ENCODE measurements at places on chromosomes 7 and 10.

DNA sequence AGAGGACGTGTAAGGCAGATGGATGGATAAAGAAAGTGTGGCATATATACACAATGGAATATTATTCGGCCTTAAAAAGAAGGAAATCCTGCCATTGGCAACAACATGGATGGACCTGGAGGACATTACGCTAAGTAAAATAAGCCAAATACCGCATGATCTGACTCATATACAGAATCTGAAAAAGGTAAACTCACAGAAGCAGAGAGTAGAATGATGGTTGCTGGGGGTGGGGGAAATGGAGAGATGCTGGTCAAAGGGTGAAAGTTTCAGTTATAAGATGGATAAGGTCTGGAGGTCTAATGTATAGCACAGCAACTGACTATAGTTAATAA, 36.3 kb downstream of the AFAP1L2 start:
- no peak for DNase-seq

DNA sequence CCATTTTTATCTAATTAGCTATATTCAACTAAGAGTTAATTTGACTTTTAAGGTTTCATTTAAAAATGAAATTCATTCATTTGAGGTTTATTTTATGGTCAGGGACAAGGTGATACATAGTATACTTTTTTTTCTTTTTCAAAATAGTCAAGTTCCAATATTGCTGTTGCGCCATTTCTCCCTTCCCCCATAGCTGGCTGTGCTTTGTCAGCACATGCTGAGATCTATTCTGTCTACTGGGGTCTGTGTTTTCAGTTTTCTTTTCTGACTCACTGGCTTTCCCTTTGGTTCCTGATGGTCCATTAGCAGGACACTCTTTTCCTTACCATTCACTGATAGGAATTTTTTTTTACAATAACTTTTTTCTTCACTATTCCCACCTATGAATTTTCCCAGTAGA, 336.4 kb upstream of the TMEM229A start:
- no peak for DNase-seq

DNA sequence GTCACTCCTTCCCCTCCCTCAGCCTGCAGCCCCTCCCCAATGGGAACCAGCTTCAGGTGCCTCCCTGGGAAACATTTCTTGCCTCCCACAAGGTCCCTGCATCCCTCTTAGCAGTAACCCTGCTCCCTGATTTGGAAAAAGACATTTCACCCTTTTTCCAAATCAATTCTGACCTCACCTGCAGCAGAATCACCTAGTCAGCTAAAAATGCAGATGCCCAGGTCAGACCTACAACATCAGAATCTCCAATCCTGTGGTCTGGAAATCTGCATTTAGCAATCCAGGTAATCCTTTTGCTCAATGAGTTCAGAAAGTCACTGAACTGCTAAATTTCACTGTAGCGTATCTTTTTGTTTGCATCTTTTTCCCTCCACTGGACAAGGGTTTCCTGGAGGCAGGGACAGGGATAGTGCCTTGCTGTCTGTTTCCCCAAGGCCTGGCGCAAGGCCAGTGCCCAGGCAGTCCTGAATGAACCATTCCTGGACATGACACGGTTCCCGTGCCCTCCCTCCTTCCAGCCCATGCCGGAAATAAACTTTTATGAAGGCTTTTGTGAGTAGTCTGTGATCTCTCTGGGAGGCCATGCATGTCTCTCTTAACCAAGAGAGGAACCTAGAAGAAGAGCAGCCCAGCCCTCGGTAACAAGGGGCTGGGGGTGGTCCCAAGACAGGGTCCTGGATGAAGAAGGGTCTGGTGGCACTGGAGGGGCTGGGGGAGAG, 44.0 kb downstream of the COL13A1 start:
- no peak for DNase-seq

DNA sequence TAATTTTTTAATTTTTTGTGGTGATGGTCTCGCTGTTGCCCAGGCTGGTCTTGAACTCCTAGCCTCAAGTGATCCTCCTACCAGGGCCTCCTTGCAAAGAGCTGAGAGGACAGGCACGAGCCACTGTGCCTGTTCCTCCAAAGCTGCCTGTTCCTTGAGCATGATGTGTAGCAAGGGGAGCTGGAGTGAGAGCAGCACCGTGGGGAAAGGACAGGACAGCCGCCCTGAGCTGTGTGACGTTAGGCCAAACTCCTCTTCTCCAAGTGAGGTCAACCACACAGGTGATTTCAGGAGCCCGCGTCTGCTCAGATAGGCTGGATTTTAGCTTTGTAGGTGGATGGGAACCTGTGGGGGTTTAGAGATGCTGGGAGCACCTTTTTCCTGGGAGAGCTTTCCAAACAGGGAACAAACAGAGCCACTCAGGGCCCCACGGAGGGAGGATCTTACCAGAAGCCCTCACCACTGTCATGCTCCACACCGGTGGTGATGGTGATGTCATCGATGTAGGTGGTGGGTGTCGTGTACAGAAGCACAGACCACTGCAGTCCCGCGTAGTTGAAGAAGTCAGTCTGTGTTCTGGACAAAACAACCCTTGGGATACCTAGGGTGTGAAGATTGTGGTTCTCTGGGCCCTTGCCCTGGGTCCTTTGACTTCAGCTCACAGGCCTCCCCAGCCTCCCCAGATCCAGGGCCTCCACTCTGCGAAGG, 44.8 kb upstream of the ZNF479 start:
- DNase-seq, result no peak

DNA sequence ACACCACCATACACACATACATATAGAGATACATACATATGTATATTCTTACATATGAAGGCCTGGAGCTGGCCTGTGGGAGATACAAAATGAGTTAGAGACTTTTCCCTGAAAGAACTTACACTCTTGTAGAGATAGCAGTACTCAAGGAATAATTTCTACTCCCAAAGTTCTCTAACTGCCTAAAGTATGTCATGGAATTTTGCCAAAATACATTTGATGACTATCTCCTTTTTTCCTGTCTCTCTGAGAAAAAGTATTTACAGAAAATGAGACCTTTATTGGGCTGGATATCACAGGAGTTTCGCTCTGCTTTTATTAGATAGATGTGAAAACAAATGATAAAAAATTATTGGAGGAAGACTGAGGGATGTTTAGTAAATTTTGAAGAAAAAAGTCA, 220.1 kb downstream of the POU6F2 start:
- DNase-seq, result no peak

DNA sequence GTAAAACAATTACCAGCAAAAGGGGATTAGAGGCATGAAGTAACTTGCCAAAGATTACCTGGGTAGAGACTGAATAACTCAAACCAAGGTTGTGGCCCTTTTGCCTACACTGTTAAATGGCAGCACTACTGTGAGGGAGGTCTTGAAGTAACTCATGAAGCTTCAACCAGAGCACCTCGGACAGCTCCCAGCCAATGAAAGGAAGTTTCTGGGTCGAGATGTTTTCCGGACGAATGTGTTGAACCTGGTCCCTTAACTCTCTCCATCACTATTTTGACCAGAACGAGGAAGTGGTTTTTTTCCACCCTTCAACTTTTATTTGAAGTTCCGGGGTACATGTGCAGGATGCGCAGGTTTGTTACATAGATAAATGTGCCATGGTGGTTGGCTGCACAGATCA, 133.6 kb upstream of the PRKCQ start:
- DNase-seq, result no peak

DNA sequence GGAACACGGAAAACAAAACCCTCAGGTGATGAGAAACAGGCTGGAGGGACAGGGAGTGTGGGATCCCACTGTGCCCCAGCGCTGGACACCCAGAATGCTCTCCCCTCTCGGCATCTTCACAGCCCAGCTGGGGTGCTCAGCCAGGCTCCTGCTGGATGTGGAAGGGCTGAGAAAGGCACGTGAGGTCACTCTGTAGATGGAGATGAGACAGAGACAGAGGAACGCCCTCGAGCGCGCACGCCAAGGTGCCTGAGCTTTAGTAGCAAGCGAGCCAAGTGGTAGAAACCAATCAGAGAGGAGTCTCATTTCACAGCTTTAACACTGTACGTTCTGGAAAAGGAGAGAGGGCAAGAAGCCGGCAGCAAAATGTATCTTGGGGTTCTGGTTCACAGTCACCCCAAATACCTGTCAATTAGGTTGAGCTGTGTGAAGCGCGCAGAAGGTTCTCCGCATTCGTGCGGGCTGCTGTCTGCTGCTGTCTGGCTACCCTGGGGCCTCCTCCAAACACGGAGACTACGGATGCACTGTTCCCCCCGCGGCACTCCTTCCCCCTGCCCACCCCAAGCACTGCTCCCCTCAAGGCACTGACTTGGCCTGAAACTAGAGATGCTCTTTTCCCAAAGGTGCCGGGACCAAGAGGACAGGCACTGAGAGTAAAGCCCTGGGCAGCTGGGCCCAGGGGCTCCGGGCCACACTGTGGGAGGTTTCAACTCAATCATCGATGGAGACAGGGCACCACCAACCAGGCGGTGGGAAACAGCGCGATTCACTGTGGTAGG, 91.4 kb downstream of the ZRANB1 start:
- DNase-seq, result no peak

DNA sequence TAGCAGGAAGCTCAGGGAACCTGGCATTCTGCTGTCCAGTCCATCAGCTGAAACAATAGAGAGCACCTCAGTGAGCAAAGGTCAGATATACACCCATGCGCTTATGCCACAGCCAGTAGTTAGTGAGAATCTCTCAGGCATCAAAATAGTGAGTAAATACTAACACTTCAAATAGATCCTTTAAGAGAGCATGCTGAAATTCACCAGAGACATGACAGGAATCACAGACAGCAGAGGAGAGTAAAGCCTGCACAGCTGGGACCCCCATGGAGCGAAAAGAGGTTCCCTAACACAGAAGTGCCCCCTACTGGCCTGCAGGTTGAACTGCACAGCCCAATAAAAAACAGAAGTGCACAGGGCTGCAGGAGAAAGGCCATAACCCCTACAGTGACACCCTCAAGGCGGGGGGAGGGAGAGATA, 57.6 kb upstream of the ANTXRL start:
- no peak for DNase-seq

DNA sequence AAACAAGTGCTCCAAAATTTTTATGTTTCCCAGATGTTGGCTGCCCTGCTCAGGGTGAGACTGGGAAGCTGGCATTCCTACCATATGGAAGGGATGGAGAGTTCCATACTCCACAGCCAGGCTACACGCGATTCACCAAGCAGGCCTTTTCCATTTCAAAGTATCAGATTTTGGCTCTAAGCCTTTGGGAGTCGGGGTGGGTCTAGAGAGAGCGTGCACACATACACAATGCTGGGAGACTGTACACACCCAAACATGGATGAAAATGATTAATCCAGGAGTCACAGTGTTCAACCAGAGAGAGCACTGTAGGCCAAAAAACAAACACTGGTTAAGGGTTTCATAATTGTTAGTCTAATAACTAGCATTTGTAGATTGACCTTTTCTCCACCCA, 295.0 kb downstream of the BICC1 start:
- DNase-seq, result no peak

- no peak for DNase-seq
Observed at GRCh38 chr7:80932536-80932935, 13.7 kb upstream of the SEMA3C start.

- DNase-seq, result no peak
Observed at GRCh38 chr10:11698691-11699549, 43.3 kb upstream of the ECHDC3 start.

DNA sequence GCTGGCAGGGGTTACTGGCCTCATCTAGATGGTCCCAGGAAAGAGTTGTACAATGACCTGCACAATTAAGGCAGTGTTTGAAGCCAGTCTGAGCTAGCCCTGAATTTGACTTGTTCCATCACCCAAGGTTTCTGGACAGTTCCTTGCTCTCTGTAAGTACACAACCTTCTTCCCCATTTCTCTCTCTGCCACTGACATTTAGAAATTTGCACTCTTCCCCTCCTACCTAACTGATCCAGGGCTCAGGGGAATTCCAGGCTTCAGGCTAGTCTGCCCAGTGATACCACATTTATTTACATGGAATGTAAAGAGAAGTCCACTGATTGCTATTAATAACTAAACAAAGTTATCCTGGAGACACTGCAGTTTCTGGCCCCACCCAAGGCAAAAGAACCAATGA, 139.0 kb upstream of the GPR26 start:
- no peak for DNase-seq

- DNase-seq, result no peak
Observed at GRCh38 chr10:78366663-78367411, 333.2 kb downstream of the RPS24 start.

GRCh38 chr7:114519240-114519639, 104.6 kb downstream of the FOXP2 start:
- no peak for DNase-seq

DNA sequence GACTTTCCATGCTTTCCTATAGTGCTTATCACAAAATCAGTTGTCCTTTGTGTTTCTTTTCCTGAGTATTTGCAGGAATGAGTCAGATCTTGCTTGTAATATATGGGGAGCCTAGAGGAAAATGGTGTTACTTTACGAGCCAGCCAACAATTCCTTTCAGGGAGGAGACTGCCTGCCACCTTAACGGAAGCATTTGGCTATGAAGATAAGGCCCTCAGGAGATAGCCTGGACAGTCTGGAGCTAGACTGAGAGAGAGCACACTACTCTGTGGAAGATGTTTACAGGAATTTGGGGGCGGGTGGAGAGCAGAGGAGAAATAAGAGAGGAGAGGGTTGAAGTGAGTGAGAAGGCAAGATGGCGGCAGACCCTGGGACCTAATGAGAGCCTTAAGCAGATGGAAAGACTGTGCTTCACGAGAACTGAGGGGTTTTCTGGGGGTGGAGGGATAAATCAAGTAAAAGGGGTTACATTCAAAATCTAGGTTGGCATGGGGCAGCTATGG, 126.3 kb downstream of the SNX10 start:
- DNase-seq, result no peak

GRCh38 chr10:36489611-36490228, 635.7 kb upstream of the ANKRD30A start:
- DNase-seq, result no peak

DNA sequence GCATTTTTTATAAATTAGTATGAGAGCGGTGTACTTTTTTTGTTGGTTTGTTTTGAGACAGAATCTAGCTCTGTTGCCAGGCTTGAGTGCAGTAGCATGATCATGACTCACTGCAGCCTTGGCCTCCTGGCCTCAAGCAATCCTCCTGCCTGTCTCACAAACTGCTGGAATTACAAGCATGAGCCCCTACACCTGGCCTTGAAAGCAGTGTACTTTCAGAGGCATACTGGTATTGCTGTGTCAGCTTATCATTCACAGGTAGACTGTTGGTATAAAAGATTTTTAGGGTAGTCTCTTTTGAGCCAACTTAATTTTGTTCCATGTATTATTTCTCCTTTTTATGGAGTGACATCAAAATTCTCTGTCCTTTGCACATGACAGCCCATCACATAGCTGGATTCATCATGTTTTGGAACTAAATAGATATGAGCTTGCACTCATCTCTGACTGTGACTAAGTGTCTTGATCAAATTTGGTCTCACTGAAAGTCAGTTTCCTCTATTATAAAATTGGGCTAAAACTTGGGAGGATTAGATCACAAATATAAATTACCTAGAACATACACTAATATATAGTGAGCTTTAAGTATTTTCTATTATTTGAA, 12.4 kb downstream of the GNAT3 start:
- DNase-seq, result no peak

DNA sequence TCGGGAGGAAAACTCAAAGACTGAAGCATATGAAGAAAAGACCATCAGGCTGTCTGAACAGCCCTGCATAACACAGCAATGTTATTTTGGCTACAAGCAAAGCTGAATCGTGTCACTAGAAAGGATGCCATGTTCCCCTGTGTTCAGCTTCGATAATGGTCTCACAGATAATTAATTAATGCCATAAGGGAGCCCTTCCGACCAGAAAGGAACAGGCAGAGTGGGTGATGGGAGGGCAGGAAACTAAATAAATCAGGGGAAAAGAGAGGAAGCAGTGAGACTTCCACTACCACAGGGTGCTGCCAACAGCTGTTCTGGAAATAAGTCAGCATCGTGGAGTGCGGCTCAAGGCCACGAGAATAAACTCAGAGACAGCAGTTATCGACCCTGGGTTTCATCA, 3.2 kb downstream of the PTPRN2 start:
- DNase-seq, result no peak

Measured in stimulated activated CD8-positive, alpha-beta memory T cell treated with anti-CD3 and anti-CD28 coated beads, Interleukin-15, amount 100 ng/mL, for 4 hours (primary cell).